ENCODE measurements at places on chromosomes 2 and 18. TPM values are rescaled to one million over a fixed set of nuclear protein-coding genes. Genes with fewer than 3 reads are reported as not detected.

Gene ST6GAL2
- 49.1 TPM for total RNA-seq

Gene CFC1
- total RNA-seq = not detected

Gene SERPINB12
- not detected for total RNA-seq

DNA sequence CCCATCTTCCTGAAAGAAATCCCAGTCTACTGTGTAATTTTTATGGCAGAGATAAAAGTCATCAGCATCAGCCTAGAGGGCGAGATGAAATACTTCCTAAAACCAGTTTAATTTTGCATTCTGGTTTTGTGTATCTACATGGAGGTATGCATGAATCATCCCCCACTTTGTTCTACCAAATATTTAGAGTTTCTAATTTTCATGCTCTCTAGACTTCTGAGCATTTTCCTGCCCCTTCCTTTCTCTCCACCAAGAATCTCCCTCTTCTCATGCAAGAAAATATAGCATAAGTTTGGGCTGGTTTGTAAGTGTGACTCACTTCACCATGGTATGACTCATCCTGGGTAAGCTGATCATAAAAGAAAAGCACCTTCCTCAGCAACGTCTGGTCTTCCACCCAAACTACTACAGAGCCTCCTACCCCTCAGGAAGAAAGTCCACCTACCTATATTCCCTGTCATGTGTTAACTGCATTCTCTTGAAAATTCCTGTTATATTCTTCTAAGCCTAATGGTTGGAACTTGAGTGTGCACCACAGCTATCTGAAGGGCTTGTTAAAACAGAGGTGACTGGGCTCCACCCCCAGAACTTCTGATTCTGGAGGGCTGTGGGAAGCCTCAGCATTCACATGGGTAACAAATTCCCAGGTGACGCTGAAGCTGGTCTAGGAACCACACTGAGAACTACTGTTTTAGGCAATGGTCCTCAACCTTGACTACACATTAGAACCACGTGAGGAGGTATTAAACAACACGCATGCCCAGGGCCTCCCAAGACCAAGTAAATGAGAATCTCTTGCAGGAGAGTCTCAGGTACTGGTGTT lies 37.4 kb upstream of the RAPGEF4 start:
- no peak for DNase-seq
- no peaks in the 10 kb centered on the region for H3K4me1 ChIP-seq
- no peak overlapping the region for H3K4me3 ChIP-seq
- no peaks in the 10 kb centered on the region for H3K27me3 ChIP-seq
- no peaks in the 10 kb centered on the region for H3K36me3 ChIP-seq

DNA sequence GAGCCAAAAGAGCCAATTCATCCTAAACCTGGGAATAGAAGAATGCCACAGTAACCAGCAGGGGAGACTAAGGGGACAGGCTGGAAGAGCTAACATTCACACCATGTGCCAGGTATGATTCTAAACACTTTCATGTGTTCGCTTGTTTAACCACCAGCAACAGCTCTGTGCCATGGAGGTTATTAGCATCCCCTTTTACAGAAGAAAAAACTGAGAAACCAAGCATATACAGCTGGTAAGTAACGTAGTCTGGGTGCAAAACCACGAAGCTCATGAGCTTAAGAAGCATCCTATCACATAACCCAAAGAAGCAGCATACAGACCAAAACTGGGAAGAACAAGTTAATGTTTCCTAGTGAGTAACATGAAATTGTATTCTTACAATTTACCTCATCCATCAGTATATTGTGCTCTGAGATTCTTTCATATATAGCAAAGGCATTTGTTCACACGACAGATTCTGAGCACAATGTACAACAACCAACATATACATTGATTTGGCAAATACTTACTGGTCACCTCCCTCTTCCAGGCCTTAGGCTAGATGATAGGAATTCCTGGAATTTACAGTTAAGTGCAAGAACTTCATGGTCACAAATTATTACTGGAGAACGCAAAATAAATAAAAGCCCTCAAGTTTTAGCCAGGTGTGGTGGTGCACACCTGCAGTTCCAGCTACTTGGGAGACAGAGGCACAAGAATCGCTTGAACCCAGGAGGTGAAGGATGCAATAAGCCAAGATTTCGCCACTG lies 36.5 kb upstream of the HNRNPA3 start:
- H3K27me3 ChIP-seq = no peaks in the 10 kb centered on the region
- H3K36me3 ChIP-seq = no peaks in the 10 kb centered on the region

- DNase-seq = peak; percentile 89
- H3K36me3 ChIP-seq = no peaks in the 10 kb centered on the region
- no peaks in the 10 kb centered on the region for H3K4me1 ChIP-seq
- H3K4me3 ChIP-seq = no peak overlapping the region
- no peak overlapping the region for H3K27ac ChIP-seq
These were observed 119.2 kb upstream of the FHL2 start for GRCh38 chr2:105517814-105518705.

DNA sequence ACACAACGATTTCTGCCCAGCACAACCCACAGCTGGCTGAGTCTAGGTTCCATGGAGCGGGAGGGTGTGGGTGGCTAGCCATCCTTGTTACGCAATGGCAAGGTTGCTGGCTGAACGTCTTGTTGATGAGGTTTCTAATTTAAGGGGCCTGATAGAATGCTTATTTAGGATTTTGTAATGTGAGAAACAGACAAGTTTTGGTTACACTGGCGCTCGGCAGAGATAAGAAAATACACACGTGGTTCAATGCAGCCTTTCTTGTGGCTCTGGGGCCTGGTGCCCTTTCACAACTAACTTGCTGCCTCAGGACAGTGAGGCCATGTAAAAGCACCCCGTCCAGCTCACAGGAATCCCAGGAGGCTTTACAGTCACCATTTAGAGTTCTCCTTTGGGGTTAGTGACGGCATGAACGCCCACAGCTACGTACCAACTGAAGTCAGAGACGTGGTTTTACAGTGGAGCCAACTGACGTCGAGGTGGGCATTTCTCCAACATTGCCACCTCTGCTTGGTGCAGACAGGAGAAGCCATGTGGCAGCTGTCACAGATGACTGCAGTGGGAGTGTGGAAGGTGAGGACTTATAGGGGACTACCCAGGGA lies 29.7 kb upstream of the PIEZO2 start:
- H3K36me3 ChIP-seq = no peaks in the 10 kb centered on the region
- no peaks in the 10 kb centered on the region for H3K27me3 ChIP-seq
- H3K4me1 ChIP-seq = no peaks in the 10 kb centered on the region
- peak; percentile 78 for DNase-seq
- no peak overlapping the region for H3K4me3 ChIP-seq

GRCh38 chr2:67437114-67437513 lies 40.0 kb downstream of the ETAA1 start:
- no peaks in the 10 kb centered on the region for H3K27me3 ChIP-seq
- no peak overlapping the region for H3K4me3 ChIP-seq
- no peak overlapping the region for H3K27ac ChIP-seq

DNA sequence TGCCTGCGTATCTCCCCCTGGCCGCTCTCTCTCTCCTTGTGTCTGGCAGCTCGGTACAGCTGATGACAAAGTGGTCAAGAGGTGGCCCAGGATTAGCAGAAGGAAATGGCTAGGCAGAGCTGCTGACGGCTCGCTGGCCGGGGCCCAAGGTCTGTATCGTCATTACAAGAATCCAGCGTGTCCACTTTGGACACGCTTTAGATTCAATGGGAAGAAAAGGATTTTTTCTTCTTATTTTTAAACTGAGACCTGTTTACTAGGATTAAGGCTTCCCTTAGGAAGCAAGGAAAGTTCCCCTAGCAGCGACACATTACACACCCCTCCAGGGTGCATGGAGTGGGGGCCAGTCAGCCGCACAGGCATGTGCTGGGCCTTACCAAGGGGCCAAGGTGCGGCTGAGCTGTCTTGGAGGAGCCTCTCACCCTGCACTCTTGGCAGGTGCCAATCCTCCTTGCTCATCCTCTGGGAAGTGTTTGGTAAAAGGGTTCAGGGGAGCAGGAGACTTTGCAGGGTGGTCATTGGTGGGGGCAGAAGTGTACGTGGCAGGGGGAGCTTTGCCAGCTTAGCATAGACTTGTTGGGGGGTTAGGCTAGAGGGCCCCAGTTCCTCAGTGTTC lies 76.8 kb downstream of the POLR1A start:
- H3K36me3 ChIP-seq = peaks cover 7% of the 10 kb centered on the region
- no peak overlapping the region for H3K27ac ChIP-seq
- no peaks in the 10 kb centered on the region for H3K4me1 ChIP-seq
- DNase-seq = peak; percentile 51
- H3K27me3 ChIP-seq = no peaks in the 10 kb centered on the region

- H3K4me3 ChIP-seq = no peak overlapping the region
- peak; percentile 72 for DNase-seq
- H3K27me3 ChIP-seq = no peaks in the 10 kb centered on the region
- peaks cover 7% of the 10 kb centered on the region for H3K4me1 ChIP-seq
- H3K27ac ChIP-seq = no peak overlapping the region
These were observed 151.1 kb upstream of the SLC1A4 start for GRCh38 chr2:64837925-64838641.

DNA sequence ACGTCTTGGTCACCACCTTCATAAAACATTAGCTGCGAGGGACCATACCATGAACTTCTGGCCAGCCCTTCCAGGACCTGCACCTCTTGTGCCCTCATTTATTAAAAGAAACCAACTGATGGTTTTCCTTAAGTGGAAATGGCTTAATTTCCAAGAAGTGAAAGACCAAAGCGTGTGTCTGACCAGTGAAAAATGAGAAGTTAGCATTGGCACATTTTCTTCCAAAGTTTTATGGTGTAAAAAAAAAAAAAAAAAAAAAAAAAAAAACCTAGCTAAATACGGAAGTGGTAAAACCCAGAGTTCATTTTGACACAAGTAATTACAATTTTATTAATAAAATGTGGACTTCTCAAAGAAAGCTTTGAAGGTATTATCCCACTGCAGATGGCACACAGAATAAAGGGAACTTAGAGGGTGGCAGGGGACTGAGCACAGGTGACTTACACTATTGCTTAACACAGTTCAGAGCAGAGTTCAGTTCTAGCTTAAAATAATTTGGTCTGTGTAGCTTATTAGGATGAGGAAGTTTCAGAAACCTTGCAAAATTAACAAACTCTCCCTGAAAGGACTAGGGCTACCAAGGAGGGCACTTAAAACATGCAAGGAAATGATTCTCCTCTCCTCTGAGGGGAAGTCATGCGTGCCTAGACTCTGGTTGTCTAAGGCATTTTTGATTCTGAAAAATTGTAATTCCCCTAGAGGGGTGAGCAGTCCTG lies 42.2 kb upstream of the EPG5 start:
- H3K27ac ChIP-seq = no peak overlapping the region
- DNase-seq = no peak
- no peaks in the 10 kb centered on the region for H3K36me3 ChIP-seq
- no peak overlapping the region for H3K4me3 ChIP-seq
- no peaks in the 10 kb centered on the region for H3K27me3 ChIP-seq
- H3K4me1 ChIP-seq = no peaks in the 10 kb centered on the region

- H3K27ac ChIP-seq = no peak overlapping the region
- DNase-seq = no peak
- H3K36me3 ChIP-seq = no peaks in the 10 kb centered on the region
- no peaks in the 10 kb centered on the region for H3K27me3 ChIP-seq
These were observed 104.2 kb upstream of the NEUROD1 start for GRCh38 chr2:181784556-181784955.

GRCh38 chr2:127624756-127625571 lies 21.0 kb upstream of the GPR17 start:
- H3K4me1 ChIP-seq = no peaks in the 10 kb centered on the region
- H3K27ac ChIP-seq = no peak overlapping the region
- no peaks in the 10 kb centered on the region for H3K27me3 ChIP-seq
- no peak overlapping the region for H3K4me3 ChIP-seq
